ENCODE measurements at places on chromosomes 5 and 9.

DNA sequence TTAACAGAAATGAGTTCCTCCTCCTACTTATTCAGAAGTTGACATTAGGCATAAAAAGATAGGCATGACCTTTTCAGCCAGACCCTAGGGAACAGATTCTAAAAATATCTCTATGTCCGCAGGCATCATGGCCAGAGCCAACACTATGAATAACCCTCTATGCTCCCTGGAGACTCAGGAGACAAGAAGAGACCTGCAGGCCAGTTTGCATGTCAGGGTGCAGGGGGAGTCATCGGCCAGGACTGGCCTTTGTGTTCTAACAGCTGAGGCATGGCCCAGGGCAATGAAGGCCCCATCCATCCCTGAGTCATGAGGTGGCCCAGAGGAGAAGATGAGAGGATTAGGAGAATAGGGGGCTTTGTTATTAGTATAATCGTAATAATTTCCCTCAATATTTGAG is 93.8 kb downstream of the TMEM215 start:
- no peak for DNase-seq
- H3K4me1 ChIP-seq = peaks cover 2% of the 10 kb centered on the region
- no peak overlapping the region for H3K27ac ChIP-seq
- H3K4me3 ChIP-seq = no peak overlapping the region
- H3K27me3 ChIP-seq = no peaks in the 10 kb centered on the region

DNA sequence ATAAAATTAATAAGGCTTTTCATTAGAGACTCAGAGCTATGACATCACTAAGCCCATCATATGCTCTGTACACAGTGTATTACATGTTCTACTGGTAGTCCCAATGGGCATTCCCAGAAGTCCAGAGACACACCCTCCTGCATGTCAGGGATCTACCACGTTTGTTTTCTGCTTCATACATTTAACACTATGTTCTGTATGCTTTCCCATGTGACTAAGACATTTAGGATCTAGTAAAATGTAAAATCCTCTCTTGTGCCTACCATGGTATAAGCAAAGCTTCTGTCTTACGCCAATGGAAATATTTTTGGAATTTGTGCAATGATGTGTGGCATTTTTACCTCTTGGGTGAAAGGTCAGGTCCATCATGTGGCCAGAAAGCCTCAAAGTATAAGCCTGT is 192.4 kb downstream of the ADAMTSL1 start:
- H3K4me1 ChIP-seq = no peaks in the 10 kb centered on the region
- DNase-seq = no peak
- H3K4me3 ChIP-seq = no peak overlapping the region
- H3K36me3 ChIP-seq = no peaks in the 10 kb centered on the region
- H3K27ac ChIP-seq = no peak overlapping the region

DNA sequence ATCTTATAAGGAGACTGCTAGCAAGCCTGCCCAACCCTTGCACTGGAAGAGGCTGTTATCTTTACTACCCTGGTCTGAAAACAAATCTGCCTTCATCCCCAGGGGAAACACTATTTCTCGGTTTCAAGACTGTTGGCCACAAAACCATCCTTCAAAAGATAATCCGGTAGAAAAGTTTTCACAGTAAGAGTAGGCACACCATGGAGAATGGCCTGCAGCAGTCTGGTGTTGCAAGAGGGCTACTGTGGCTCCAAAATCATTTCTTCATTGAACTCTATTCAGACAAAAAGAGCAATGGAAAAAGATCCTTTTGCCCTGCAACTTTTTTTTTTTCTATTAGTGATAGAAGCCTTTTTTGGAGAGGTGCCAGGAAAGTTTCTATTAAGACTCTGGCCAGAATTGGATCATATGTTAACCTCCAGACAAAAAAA is 163.9 kb downstream of the ARHGEF28 start:
- H3K27me3 ChIP-seq = peaks cover 19% of the 10 kb centered on the region
- no peak overlapping the region for H3K27ac ChIP-seq
- no peak overlapping the region for H3K4me3 ChIP-seq
- no peak for DNase-seq
- no peaks in the 10 kb centered on the region for H3K36me3 ChIP-seq

GRCh38 chr5:80481019-80481893 is 6.6 kb upstream of the FAM151B start:
- H3K36me3 ChIP-seq = peaks cover 10% of the 10 kb centered on the region
- no peak overlapping the region for H3K27ac ChIP-seq
- H3K27me3 ChIP-seq = no peaks in the 10 kb centered on the region
- DNase-seq = peak; percentile 17

- H3K27me3 ChIP-seq = no peaks in the 10 kb centered on the region
- no peak overlapping the region for H3K27ac ChIP-seq
- H3K4me1 ChIP-seq = peaks cover 14% of the 10 kb centered on the region
- DNase-seq = no peak
- H3K36me3 ChIP-seq = peaks cover 8% of the 10 kb centered on the region
- H3K4me3 ChIP-seq = no peak overlapping the region
Measured at GRCh38 chr5:76425146-76425545, 22.1 kb downstream of the IQGAP2 start.

DNA sequence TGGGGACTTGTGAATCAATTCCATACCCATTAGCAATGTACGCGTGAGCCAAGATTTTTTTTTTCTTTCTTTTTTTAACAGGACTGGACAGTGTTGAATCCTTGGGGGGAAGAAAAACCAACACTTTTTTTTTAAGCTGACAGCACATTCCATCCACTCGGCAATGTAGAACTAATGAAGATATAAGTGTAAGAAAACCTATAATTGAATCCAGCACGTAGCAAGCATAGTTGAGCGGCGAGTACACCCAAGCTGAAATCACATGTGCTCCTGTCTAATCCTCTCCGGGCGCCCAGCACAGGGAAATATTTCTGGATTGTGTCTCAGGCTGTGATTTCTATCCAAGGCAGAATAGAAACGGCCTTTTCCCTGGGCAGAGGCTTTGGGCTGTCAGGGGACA is 118.2 kb downstream of the BOD1 start:
- no peaks in the 10 kb centered on the region for H3K36me3 ChIP-seq
- H3K27ac ChIP-seq = no peak overlapping the region
- no peaks in the 10 kb centered on the region for H3K4me1 ChIP-seq
- no peak overlapping the region for H3K4me3 ChIP-seq
- no peak for DNase-seq

DNA sequence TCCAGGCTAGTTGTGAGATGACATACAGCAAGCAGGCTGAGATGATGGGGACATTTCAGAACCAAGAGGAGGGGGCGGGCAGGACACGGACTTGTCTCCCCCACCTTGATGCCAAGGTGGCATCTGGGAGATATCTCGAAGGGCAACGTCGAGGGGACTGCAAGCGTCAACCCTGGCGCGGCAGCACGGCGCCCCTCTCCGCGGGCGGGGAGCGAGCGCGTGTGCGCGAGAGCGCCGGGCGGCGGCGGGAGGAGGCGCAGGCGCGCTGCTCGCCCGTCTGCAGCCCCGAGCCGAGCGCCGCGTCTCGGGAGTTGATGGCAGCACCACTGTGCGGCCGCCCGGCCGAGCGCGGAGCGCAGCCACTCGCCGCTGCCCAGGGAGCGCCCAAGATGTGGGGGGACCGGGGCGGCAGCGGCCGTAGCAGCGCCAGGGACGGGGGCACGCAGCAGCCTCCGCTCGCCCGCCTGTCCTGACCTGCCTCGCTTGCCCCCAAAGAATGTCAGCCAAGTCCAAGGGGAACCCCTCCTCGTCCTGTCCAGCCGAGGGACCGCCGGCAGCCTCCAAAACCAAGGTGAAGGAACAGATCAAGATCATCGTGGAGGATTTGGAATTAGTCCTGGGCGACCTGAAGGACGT is at the start of gene PRR16:
Gene PRR16, plus strand, starts transcription at position 310 of the 636 bp plus-strand sequence.
- DNase-seq = no peak
- H3K27ac ChIP-seq = no peak within 1 kb of the TSS
- no peaks in the 10 kb centered on the region for H3K36me3 ChIP-seq
- peaks cover 60% of the 10 kb centered on the region for H3K27me3 ChIP-seq
- H3K4me3 ChIP-seq = peak within 1 kb of the TSS; percentile 65
- H3K4me1 ChIP-seq = peaks cover 6% of the 10 kb centered on the region
